ENCODE measurements at places on chromosomes 7 and 10. TPM values are rescaled to one million over a fixed set of nuclear protein-coding genes. Genes with fewer than 3 reads are reported as not detected.
A peak's percentile ranks its signal among the peaks of the same experiment; 100 is the strongest.

- H3K36me3 ChIP-seq = peaks cover 29% of the 10 kb centered on the region
- H3K27ac ChIP-seq = no peak overlapping the region
- H3K27me3 ChIP-seq = no peaks in the 10 kb centered on the region
- no peak for DNase-seq
Measured at GRCh38 chr10:101965075-101965765, 90.8 kb downstream of the ARMH3 start.

GRCh38 chr7:7329326-7329725 is 147.0 kb downstream of the C1GALT1 start:
- H3K27me3 ChIP-seq = no peaks in the 10 kb centered on the region
- H3K27ac ChIP-seq = no peak overlapping the region
- H3K4me3 ChIP-seq = no peak overlapping the region
- no peak for DNase-seq
- no peaks in the 10 kb centered on the region for H3K36me3 ChIP-seq

- no peaks in the 10 kb centered on the region for H3K36me3 ChIP-seq
- peak overlapping the region; percentile 92 for H3K4me3 ChIP-seq
- H3K27ac ChIP-seq = peak overlapping the region; percentile 98
- DNase-seq = no peak
- no peaks in the 10 kb centered on the region for H3K27me3 ChIP-seq
Measured at GRCh38 chr7:32893207-32893524, 1.6 kb upstream of the KBTBD2 start.

DNA sequence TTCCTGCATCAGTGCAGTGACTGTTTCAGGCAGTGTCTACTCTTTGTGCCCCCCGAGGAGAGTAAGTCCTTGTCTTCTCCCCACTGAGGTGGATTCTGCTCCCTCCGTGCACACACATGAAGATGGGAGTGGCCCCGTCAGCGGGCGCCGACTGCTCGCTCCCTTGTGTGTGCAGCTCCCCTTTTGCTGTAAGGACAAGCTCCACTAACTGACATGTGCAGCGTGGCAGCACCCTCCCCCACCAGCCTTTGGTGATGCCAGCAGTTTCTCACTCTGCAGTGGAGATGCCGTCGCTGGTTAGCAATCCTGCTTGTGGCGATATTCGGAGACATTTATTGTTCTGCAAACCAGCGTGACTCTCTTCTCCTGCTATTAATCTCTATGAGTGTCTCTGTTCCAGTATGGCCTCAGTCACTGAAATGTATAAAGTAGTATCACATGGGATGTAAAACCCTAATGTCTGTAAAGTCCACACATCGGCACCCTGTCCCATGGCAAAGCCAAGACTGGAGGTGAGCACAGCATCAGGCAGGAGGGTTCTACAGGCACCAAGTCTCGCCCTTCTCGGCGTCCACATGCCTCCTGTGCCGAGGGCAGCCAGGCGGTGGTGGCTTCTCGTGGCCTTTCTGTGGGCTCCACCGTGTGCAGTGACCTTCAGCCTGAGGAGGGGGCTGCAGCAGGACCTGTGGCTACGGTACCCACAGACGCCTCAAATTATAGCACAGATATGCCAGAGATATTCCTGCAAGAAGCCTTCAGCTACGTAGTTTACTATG is 202.7 kb downstream of the EBF3 start:
- DNase-seq = no peak
- peaks cover 4% of the 10 kb centered on the region for H3K4me1 ChIP-seq
- H3K27me3 ChIP-seq = no peaks in the 10 kb centered on the region
- no peaks in the 10 kb centered on the region for H3K36me3 ChIP-seq

DNA sequence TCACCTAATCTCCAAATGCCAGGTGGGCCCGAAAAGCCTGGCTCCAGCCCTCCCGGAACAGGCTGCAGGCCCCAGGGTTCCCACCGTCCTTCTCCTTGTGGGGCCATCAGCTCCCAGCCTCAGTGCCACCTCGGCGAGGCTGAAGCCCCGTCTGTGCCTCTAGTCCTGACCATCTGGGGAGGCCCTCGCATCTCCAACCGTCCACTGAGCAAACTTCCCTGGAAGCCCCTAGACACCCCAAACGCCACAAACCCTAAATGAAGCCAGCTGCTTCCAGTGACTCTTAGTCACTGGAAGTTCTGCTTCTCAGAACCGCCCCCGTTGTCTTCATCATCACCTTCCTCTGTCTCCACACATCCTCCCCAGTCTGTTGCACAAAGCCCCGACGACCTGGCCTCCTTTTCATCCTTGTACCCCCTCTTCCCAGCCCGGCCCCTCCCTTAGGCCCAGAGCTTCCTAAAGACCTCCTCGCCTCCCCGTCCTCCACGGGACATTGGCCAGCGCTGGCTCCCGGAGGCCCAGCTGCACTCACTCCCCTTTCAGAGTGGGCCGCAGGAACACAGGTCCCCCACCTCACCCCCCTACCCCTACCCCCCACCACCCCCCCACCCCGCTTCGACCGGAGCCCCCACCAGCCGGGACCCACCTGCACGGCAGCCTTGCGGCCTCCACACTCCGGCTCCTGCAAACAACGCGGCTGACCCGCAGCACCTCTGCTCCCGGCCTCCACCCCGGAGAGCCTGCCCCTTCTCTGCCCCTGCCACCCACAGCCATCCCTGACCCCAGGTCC is 1.1 kb upstream of the DIP2C start:
- H3K27me3 ChIP-seq = no peaks in the 10 kb centered on the region
- peaks cover 6% of the 10 kb centered on the region for H3K4me1 ChIP-seq
- H3K36me3 ChIP-seq = no peaks in the 10 kb centered on the region
- H3K4me3 ChIP-seq = peak overlapping the region; percentile 67
- peak overlapping the region; percentile 74 for H3K27ac ChIP-seq

DNA sequence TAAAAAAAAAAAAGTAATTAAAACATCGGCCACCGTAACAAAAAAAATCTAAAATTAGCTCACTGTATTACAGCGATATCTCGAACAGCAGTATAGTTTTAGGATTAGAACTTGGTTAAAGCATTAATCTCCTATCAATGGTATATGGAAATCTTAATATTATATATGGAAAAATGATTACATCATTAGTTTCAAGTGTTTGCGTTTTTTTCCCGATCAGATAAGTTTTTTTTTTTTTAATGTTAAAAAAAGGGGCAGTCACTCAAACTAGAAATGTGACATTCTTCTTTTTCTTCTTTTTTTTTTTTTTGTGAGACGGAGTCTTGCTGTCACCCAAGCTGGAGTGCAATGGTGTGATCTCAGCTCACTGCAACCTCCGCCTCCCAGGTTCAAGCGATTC is 7.4 kb downstream of the IDI1 start:
- H3K36me3 ChIP-seq = peaks cover 56% of the 10 kb centered on the region
- H3K27me3 ChIP-seq = no peaks in the 10 kb centered on the region
- H3K4me1 ChIP-seq = peaks cover 48% of the 10 kb centered on the region
- H3K4me3 ChIP-seq = no peak overlapping the region
- DNase-seq = no peak

- H3K4me3 ChIP-seq = no peak overlapping the region
- DNase-seq = no peak
- no peaks in the 10 kb centered on the region for H3K36me3 ChIP-seq
- H3K4me1 ChIP-seq = peaks cover 3% of the 10 kb centered on the region
Measured at GRCh38 chr10:122441961-122442360, 12.5 kb upstream of the ARMS2 start.

- no peak overlapping the region for H3K4me3 ChIP-seq
- no peaks in the 10 kb centered on the region for H3K4me1 ChIP-seq
- H3K27ac ChIP-seq = no peak overlapping the region
- no peaks in the 10 kb centered on the region for H3K36me3 ChIP-seq
Measured at GRCh38 chr10:130396044-130396443, 259.9 kb downstream of the GLRX3 start.

DNA sequence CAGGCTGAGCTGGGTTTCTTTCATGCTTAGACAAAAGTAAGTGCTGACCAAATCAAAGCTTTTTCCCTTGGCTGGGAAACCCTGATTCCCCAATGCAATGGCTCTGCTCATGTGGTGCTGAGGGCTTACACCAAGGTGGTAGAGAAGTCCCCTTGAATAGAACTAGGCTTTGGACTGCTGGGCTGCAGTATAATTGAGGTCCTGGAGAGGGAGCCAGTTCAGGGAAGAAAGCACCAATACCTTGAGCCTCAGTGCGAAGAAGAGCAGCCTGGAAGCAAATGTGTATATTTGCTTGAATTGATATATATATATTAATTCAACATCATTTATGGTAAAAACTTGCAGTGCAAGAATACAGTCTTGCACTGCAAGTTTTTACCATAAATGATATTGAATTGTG is 391.1 kb downstream of the RPS24 start:
- no peak overlapping the region for H3K27ac ChIP-seq
- no peak overlapping the region for H3K4me3 ChIP-seq
- no peaks in the 10 kb centered on the region for H3K4me1 ChIP-seq
- DNase-seq = no peak

GRCh38 chr7:128097211-128097731 is 66.0 kb upstream of the LRRC4 start:
- no peak for DNase-seq
- no peaks in the 10 kb centered on the region for H3K4me1 ChIP-seq
- H3K27ac ChIP-seq = no peak overlapping the region
- H3K4me3 ChIP-seq = no peak overlapping the region

- no peaks in the 10 kb centered on the region for H3K4me1 ChIP-seq
- no peak overlapping the region for H3K27ac ChIP-seq
Measured at GRCh38 chr10:18238870-18239485, 98.8 kb downstream of the CACNB2 start.

GRCh38 chr7:33459340-33459751 is 330.0 kb downstream of the BBS9 start:
- H3K27me3 ChIP-seq = no peaks in the 10 kb centered on the region
- H3K36me3 ChIP-seq = no peaks in the 10 kb centered on the region
- no peak overlapping the region for H3K27ac ChIP-seq
- H3K4me3 ChIP-seq = no peak overlapping the region
- H3K4me1 ChIP-seq = no peaks in the 10 kb centered on the region

DNA sequence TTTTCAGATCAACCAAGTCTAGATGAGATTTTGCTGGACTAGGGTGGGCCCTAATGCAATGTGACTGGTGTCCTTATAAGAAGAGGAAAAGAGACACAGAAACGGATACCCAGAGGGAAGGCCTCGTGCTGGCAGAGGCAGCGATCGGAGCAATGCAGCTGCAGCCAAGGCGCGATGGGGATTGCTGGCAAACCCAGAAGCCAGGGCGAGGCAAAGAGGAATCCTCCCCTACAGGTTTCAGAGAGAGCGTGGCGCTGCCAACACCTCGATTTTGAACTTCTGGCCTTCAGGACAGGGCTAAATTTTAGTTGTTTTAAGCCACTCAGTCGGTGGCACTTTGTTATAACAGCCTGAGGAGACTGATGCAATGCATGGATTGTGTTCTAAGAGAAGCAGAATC is 157.1 kb upstream of the RHEB start:
- no peak overlapping the region for H3K4me3 ChIP-seq
- no peaks in the 10 kb centered on the region for H3K27me3 ChIP-seq

DNA sequence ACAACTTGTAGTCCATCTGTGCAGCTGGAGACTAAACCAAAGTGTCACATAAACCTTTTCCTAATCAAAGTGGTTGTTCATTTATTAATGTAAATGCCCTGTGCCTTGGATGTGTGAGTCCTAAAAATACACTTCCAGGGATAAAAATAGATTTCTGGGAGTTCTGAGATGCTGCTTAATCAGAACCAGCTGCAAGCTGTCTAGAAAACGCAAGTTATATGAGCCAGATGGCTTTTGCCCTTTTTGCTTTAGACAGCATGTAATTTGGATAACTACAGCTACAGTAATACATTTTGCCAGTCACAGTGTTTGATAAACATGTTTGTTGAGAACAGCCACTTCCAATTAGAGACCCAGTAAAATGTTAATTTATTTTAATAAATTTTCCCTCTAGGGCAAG is 185.1 kb upstream of the PRPS1L1 start:
- no peaks in the 10 kb centered on the region for H3K36me3 ChIP-seq
- H3K4me3 ChIP-seq = no peak overlapping the region
- DNase-seq = no peak
- no peaks in the 10 kb centered on the region for H3K27me3 ChIP-seq
- no peak overlapping the region for H3K27ac ChIP-seq
- no peaks in the 10 kb centered on the region for H3K4me1 ChIP-seq

LCOR gene
- total RNA-seq = 16.7 TPM

TUBB8 gene
- total RNA-seq = not detected

RELN gene
- 0.32 TPM for total RNA-seq

NUTM2B gene
- total RNA-seq = 0.74 TPM

Measured in psoas muscle (tissue), 8 donors.